ENCODE measurements at places on chromosomes 2 and 18.

- no peak for DNase-seq
Measured at GRCh38 chr2:168190590-168191336, 56.6 kb downstream of the STK39 start.

GRCh38 chr2:46119453-46119852 lies 177.8 kb upstream of the EPAS1 start:
- DNase-seq, result no peak

DNA sequence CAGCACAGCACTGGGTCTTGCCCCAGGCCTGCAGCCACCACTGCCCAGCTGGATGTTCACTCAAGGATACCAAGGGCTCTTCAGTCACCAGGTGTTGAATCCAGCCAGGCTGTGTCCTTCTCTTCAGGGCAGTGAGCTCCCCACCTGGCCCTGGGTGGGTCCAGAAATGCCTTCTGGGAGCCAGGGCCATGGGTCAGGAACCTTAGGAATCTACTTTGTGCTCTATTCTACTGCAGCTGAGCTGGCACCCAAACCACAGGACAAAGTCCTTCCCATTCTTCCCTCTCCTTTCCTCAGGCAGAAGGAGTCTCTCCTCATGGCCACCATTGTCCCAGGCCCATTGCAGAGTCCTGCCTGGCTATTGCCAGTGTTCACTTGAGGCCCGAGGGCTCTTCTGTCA lies 13.0 kb downstream of the STRADB start:
- DNase-seq, result no peak

GRCh38 chr18:79558196-79558932 lies 121.2 kb upstream of the CTDP1 start:
- no peak for DNase-seq

- DNase-seq, result no peak
Measured at GRCh38 chr2:40303746-40304145, 148.1 kb downstream of the SLC8A1 start.

GRCh38 chr2:241110607-241111439 lies 8.7 kb upstream of the MTERF4 start:
- DNase-seq, result no peak

- DNase-seq, result no peak
Measured at GRCh38 chr2:47405757-47406156, 2.8 kb downstream of the MSH2 start.

DNA sequence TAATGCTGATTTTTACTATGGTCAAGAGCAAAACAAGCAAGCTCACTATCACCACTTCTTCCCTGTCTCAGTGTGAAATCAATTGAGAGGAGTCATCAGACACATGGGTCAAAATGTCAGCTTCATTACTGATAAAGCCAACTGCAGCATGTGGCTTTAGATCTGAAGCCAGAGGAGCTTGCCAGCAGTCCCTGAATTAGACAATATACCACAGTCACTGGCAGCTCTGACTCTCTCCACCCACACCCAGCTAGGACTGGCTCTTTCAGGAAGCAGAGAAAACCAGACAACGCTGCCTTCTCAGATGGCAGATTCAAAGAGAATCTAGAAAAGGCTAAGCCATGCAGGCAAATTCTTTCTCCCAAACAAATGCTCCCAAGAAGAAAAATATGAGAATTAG lies 20.0 kb upstream of the ASB18 start:
- no peak for DNase-seq

- no peak for DNase-seq
Measured at GRCh38 chr2:7586898-7587297, 669.7 kb downstream of the RNF144A start.

- no peak for DNase-seq
Measured at GRCh38 chr18:41540237-41540871, 414.7 kb upstream of the PIK3C3 start.

GRCh38 chr18:59056706-59057492 lies 82.8 kb upstream of the SEC11C start:
- DNase-seq, result no peak

- DNase-seq, result no peak
Measured at GRCh38 chr18:37322492-37323035, 243.0 kb downstream of the CELF4 start.

DNA sequence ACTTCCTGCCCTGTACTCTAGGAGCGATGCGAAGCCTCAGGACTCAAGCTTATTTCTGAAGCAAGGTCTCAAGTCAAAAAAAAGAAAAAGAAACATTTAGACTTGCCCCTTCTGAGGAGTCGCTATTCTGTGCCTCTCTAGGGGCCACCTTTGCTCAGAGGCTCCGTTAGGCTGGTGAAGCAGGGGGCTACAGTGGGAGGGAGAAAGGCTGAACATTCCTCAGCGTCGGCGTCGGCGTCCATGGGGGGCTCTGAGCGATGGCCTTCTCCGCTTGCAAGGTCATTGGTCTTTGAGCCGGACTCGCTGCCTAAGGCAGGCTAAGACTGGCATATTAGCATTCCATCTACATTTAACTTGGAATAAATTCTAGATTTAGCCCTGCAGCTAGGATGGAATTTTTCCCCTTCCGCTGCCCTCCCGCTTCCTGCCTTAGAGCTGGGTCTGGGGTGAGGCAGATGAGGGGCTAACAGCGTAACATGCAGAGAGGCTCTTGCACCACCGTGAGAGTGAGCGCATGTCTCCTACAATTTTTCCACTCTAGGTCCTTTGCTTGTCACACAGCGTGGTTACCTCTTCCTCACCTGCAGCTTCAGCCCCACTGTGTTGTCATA lies 53.6 kb upstream of the ATL2 start:
- DNase-seq, result no peak

DNA sequence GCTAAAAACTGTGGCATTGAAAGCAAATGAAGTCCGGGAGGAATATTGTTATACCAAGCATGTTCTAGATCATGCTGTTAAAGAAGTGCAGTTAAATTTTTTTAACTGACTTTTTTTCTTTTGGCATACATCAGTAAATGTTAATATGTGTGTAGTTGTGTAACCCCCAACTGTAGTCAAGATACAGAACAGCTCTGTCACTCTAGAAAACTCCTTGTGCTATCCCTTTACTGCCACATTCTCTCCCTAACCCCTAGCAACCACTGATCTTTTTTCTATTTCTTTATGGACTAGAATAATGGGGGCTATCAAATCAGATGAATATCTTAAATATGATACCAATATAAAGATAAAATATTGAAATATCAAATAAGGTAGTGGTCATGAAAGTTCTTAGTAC lies 46.4 kb downstream of the LCLAT1 start:
- no peak for DNase-seq

GRCh38 chr2:17231394-17231965 lies 286.8 kb downstream of the RAD51AP2 start:
- DNase-seq, result no peak

DNA sequence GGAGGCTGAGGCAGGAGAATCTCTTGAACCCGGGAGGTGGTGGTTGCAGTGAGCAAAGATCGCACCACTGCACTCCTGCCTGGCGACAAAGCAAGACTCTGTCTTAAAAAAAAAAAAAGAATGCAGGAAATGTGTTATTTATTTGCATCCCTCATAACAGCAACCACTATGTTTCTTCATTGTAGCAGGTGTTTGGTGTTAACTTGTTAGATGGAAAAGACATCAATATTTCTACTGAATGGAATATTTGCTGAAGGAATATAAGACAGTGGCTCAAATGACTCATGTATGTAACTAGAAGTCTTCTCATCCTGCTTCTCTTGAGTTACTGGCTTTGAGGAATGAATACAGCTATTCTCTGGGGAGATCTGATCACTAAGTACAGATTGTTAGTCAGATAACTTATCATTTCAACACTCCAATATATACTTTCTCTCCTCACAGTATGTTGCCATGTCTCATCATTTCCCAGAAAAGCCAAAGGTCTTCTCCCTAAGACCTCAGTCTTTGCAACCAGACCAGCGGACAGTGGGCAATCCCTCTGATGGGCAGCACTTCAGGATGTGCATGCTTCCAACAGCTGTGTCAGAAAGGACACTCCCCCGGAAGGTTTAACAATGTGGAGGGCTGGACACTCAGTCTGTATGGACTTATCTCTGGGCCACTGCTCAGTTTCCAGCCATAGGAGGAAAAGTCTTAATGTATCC lies 104.4 kb upstream of the STK17B start:
- no peak for DNase-seq

DNA sequence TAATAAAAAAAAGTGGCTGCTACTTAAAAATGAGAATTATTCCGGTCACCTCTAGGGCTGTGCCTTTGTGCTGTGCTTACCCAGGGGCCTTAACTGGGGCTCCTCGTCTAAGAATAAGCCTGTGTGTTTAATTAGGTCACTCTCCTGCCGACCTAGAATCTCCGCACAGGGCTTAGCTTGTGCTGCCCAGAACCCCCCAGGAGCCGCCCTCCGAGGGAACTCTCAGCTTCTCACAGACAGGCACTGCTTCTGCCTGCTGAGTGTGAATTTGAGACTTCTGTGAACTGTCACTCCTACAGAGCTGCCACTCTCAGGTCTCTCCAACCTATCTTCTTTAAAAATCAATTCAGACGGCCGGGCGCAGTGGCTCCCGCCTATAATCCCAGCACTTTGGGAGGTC lies 11.9 kb upstream of the NT5DC4 start:
- no peak for DNase-seq

GRCh38 chr18:28725876-28726275 lies 548.9 kb upstream of the CDH2 start:
- DNase-seq, result no peak

- DNase-seq, result no peak
Measured at GRCh38 chr2:134842930-134843490, 4.6 kb downstream of the ACMSD start.

- DNase-seq, result no peak
Measured at GRCh38 chr2:175964195-175964594, 37.9 kb downstream of the LNPK start.

GRCh38 chr18:6120820-6121279 lies 225.5 kb upstream of the TMEM200C start:
- no peak for DNase-seq

GRCh38 chr2:159904127-159904958 lies 106.3 kb upstream of the CD302 start:
- peak; percentile 81 for DNase-seq

DNA sequence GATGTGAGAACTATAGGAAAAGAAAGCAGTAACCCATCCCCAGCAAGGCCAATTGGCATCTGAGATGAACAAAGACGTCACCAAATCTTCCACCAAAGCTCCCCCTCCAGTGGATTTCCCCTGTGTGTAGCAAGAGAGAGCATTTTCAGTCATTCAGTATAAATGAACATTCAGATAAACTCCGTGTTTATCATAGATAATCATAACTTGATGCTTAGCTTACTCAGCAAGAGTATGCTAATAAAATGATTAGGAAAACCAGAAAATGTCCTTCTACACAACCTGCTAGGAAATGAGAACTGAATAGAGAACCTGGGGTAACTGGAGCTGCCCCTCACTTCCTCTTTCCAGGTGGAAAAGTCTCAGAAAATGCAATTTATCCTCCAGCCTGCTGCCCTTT lies 198.0 kb upstream of the CCDC150 start:
- DNase-seq, result no peak

DNA sequence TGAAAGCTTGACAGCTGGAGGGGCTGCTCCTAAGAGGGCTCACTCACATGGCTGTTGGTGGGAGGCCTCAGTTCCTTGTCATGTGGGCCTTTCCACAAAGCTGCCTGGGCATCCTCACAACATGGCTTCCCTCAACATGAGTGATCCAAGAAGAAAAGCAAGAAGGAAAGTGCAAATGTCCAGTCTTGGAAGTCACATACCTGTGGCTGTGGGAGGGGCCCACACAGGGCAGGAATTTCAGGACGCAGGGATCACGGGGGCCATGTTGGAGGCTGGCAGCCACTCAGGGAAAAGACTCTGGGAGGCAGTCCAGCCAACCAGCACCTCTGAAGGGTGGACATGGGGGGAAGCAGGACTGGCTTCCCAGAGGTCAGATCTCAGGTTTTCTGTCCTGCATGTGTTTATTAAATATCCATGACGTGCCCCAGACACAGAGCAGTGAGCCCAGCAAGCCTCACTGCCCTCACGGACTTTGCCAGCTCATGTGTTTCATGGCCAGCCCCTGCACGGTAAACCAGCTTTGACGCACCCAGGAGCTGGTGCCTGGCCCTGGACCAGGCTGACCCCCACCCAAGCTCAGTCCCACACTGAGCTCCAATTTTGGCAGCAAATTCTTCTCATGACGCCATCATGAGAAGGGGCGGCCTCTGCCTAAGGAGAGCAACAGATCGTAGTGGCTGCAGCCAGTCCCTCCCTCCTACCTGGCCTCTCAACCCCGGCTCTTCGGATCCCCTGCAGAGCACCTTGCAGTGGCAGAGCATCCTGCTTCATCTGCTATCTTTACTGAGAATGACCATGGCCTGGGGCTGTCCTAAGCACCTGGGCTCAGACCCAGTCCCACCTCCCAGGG lies 34.7 kb upstream of the GPR17 start:
- no peak for DNase-seq

GRCh38 chr18:4453567-4453873 lies 1.6 kb downstream of the DLGAP1 start:
- DNase-seq, result no peak

DNA sequence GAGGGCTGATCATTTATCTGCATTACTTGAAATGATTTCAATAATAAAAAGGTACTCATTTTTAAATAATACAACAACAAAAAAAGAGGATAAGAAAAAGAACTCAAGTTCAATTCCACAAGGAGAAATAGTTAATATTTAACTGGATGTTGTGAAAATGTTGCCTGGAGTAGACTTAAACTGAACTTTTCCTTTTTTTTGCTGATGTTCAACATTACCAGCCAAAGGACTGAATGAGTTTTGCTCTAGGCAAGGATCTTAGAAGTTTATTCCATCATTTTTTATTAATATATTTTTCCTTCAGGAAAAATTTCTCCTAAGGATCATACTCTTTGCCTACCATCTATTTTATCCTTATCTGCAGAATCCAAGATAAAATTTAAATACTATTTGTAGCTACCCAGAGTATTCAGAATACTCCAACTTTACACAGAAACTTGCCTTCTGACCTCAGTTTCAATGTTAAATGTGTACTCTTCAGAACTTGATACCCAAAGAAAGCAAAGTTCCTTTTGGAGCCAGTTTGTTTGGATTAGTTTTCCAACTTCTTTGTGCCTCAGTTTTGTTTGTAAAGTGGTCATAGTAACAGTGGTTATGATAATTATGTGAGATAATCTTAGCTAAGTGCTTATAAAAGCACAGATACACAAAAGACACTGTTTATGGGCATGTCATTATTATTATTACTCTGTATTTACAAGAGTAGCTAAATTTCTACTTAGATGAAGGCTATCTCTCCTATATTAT lies 12.8 kb downstream of the CKAP2L start:
- DNase-seq, result no peak

- DNase-seq, result no peak
Measured at GRCh38 chr2:84451579-84451978, 7.5 kb downstream of the SUCLG1 start.

DNA sequence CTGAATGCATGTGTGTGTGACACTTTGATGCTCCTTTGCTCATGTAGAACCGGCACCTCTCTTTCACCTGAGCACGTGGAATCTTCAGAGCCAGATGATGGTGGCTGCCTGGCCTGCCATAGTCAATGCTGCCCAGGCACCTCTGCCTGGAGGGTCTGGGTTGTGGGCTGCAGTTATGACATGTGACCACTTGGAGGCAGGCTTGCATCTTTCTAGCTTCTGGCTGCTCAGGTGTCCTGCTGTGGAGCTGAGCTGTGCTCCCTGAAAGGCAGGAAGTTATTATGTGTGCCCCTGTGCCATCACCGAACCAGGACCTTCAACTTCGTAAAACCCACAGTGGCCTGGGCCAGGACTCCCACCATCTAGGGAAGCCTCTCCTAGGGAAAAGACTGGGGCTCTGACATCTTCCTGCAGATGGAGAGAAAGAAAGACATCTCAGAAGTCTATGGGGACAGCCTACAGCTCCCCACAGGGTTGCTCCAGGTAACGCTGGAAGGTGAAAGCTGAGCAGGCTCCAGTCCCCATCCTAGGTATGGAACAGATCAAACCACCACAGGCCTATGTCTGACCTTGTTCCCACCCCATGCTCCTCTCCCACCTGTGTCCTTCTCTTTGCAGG lies 30.2 kb downstream of the PSD4 start:
- DNase-seq, result peak; percentile 55

- DNase-seq, result no peak
Measured at GRCh38 chr18:35732636-35733035, 151.1 kb downstream of the GALNT1 start.
